ENCODE measurements at places on chromosomes 7 and 10.

DNA sequence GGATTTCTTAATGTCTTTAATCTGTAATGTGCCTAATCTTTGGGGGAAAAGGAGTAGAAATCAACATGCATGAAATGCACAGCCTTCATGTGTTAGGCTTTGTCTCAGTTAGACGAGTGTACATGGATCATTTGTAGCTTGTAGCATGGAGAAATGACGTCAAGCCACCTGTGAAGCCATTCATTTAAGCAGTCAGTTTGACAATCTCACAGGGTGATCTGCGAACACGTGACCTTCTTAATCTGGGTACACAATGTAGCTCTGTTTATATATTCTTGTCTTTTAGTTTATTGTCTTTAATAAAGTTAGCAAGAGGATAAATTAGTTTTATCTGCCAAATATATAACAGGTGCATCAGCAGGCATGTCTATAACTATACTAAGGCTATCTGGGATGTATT, 351.9 kb upstream of the LRGUK start:
- no peak for DNase-seq

DNA sequence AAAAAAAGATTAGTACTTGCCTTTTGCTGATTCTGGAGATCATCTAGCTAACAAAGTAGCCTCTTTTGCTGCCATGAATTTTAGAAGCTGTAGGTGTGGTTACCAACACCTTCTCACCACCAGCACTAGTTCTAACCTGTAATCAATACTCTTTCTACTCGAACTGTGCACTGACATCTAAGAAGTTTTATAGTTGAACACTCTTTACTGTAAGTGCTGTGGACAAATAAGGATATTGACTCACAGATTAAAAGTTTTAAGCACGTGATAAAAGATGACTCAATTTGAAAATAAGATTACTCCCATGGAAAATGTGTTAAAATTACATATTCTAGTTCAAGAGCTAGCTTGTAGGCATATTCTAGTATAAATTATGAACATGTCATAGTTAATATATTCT, 89.9 kb downstream of the REEP3 start:
- DNase-seq = no peak

GRCh38 chr10:8063935-8064334, 9.4 kb downstream of the GATA3 start:
- no peak for DNase-seq

DNA sequence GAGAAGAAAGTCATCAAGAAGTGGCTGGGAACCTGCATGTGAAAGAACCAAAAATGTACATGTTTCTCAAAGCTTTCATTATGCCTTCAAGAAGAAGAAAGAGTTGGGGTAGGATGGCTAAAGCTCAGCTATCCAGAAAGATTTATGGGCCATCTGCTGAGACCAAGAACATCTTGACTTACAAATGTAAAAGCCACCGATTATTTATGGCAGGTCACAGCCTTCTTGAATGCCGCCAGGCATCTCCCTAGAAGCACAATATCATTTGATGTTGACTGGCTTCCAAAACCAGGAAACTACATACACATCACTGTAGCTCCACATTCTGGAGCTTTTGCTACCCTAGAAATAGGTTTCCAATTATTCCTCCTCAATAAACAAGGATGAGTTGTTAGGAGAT, 254.2 kb upstream of the AOAH start:
- no peak for DNase-seq

DNA sequence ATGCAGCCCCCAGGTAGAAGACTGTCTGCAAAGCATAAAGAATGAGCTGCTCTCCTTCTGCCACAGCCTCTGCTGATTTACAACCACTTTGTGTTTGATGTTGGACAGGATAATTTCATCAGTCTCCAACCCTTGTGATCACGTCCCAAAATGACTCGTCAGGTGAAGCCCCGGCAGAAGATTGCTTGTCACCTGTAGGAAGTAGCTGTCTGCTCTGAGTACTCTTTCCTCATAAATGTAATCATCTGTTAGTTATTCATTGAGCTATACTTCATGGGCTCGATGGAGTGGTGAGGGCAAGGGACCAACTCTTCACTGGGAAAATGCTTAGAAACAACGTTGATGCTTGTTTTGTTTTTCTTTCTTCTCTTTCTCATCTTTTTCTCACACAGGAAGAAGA, 290.9 kb upstream of the SP8 start:
- no peak for DNase-seq

GRCh38 chr7:131843898-131844331, 287.5 kb upstream of the PODXL start:
- peak; percentile 71 for DNase-seq

GRCh38 chr7:27616914-27617548, 45.7 kb downstream of the HIBADH start:
- no peak for DNase-seq

GRCh38 chr10:114368057-114368391, 36.3 kb downstream of the AFAP1L2 start:
- DNase-seq = no peak

- no peak for DNase-seq
Observed at GRCh38 chr10:96584035-96584434, 2.8 kb downstream of the TM9SF3 start.

DNA sequence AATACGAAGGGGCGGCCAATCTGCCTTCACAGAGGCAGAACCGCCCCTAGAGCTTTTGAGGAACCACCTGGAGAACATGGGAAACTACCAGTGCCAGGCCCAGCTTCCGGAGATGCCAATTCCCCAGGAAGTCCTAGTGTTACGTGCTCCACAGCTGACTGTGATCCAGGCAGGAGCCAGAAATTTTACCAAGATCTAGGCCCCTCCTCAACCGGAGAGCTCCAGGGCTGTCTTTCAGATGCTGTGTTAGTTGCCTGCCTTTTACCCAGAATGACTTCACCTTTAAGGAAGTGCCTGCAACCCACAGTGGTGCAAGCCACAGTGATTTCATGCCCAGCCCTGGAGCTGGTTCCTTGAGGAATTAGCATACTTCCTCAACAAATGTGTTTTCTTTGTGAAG, 62.9 kb downstream of the ELMO1 start:
- DNase-seq = no peak

DNA sequence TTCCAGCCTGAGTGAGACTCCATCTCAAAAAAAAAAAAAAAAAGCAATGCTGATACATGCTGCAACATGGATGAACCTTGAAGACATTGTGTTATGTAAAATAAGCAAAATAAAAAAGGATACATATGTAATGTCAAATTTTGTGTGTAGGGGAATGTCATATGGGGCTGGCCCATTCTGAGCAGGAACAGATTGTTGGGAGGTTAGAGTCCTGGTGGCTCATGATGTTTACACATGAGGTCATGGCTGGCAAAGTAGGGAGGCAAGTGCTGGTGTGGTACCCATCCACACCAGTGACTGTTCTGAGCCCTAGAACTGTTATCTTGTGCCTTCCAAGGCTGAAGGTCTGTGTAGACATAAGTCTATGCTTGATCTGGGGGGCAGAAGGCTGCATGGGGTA, 37.6 kb downstream of the ZNF92 start:
- DNase-seq = no peak

DNA sequence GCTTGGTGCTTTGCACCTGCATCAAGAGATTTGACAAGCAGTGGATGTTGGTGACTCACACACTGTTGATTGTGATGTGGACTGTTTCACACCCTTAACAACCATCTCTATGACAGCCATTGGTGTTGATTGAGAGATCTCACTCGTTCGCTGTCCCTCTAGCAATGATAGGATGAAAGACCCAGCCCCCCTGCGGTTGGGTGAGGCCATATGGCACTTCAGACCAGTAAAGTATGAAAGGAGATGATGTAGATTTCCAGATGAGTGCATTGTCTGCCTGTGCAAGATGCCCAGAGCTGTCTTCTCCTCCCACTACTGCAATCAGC, 138.7 kb upstream of the PRR15 start:
- peak; percentile 24 for DNase-seq

Measured in NCI-H2171 treated with DMSO at 0.1 percent for 48 hours (cell line).